Glomerular endothelial cell (primary cell): ENCODE measurements at places on chromosomes 1 and 21. TPM values are rescaled to one million over a fixed set of nuclear protein-coding genes. Genes with fewer than 3 reads are reported as not detected.

DNA sequence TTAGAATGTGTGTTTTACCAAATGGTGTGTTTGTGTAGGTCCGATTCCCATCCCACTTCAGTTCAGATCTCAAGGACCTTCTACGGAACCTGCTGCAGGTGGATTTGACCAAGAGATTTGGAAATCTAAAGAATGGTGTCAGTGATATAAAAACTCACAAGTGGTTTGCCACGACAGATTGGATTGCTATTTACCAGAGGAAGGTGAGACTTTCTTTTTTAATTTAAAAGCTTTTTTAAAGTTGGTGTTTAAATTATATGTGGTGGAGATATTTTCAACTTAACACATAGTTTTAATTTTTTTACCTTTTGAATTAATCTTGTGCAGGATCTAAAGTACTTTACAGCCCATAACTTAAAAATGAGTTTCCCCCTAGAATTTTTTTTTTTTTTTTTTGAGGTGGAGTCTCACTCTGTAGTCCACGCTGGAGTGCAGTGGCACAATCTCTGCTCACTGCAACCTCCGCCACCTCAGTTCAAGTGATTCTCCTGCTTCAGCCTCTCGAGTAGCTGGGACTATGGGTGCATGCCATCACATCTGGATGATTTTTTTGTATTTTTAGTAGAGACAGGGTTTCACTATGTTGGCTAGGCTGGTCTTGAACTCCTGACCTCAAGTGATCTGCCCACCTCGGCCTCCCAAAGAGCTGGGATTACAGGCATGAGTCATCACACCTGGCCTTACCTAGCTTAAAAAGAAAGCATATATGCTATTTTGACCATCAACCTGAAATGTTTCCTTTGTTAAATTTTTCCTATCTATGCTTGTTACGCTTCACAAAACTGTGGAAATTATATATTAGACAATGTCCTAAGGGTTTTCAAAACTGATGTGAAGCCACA lies 70.3 kb downstream of the PRKACB start:
- no peak for DNase-seq

GRCh38 chr1:209455661-209456358 lies 127.7 kb upstream of the CAMK1G start:
- DNase-seq: no peak

DNA sequence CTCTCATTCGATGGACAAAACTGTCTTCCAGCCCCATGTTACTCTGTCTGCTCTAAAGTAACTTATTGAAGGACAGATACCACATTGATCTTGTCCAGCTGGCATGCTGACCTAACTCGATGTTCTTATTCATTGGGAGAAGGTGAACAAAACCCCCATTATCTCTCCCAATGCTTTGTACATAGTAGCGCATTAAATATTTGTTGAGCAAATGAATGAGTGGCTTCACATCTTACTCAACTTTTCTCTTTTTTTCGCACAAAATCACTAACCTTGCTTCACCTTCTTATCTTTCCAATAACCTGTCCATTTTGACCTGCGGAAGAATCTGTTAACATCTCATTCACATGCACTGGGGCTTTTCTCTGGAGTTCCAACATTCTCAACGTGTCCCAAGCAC lies 18.3 kb downstream of the MAB21L3 start:
- DNase-seq: no peak

GRCh38 chr1:71252900-71253299 lies 172.1 kb upstream of the ZRANB2 start:
- DNase-seq: no peak

- DNase-seq: no peak
These were observed 61.8 kb upstream of the BCAR3 start for GRCh38 chr1:93743465-93743864.

The BTBD8 gene
- 1.9 and 2.4 TPM in 2 replicates for total RNA-seq
